ENCODE measurements at places on chromosomes 16 and 17. TPM values are rescaled to one million over a fixed set of nuclear protein-coding genes. Genes with fewer than 3 reads are reported as not detected.

Gene WNK4
- 0.23 TPM for polyA plus RNA-seq

Gene OSGIN1
- 11.9 TPM for polyA plus RNA-seq

Gene TLCD3B
- polyA plus RNA-seq = 0.22 TPM

Gene PDP2
- 5.0 TPM for polyA plus RNA-seq

Gene HOXB9
- polyA plus RNA-seq = 0.35 TPM

Gene FSCN2
- 0.43 TPM for polyA plus RNA-seq

Gene CNTNAP4
- polyA plus RNA-seq = 0.16 TPM

Gene KRT9
- polyA plus RNA-seq = not detected

Gene FBF1
- 7.9 TPM for polyA plus RNA-seq

Gene PABPN1L
- not detected for polyA plus RNA-seq

Gene DNAH17
- polyA plus RNA-seq = 0.10 TPM

Gene EME1
- polyA plus RNA-seq = 0.29 TPM

Gene VMO1
- polyA plus RNA-seq = 2.4 TPM

Gene REXO5
- polyA plus RNA-seq = 3.0 TPM

Gene PPP1R27
- polyA plus RNA-seq = not detected

Gene CCL18
- 1.5 TPM for polyA plus RNA-seq

Gene ZNRF1
- polyA plus RNA-seq = 22.0 TPM

Gene KRT20
- 2.2 TPM for polyA plus RNA-seq

Gene RSKR
- 2.4 TPM for polyA plus RNA-seq

All from urinary bladder (tissue), 4 donors.